Suppressor macrophage treated with lipopolysaccharide for 4 hours (primary cell): ENCODE measurements at places on chromosomes 3 and 15.

- DNase-seq, result no peak
Observed at GRCh38 chr15:78212008-78212407, 22.4 kb downstream of the ACSBG1 start.

- no peak for DNase-seq
Observed at GRCh38 chr3:26768068-26768651, 145.6 kb downstream of the LRRC3B start.

- no peak for DNase-seq
Observed at GRCh38 chr3:135997554-135998320, 32.2 kb downstream of the PPP2R3A start.

GRCh38 chr15:51390241-51390965, 48.9 kb downstream of the GLDN start:
- peak; percentile 48 for DNase-seq

GRCh38 chr15:97875513-97876280, 84.8 kb upstream of the ARRDC4 start:
- peak; percentile 34 for DNase-seq

GRCh38 chr3:126344380-126345041, 12.7 kb downstream of the KLF15 start:
- DNase-seq, result no peak

DNA sequence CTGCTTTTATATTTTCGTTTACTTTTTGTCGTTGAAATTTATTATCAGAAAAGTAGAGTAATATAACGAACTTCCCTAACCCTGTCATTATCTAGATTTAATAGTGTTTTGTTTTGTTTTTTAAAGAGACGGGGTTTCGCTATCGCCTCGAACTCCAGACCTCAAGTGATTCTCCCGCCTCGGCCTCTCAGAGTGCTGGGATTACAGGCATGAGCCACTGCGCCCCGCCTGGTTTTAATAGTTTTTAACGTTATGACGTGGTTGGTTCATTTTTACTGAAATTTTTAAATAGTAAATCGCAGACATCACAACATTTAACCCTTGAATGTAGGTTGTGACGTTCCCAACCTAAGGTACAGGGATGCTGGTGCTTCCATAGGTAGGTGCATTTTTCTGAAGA, 1.0 kb downstream of the NGRN start:
- peak; percentile 23 for DNase-seq

DNA sequence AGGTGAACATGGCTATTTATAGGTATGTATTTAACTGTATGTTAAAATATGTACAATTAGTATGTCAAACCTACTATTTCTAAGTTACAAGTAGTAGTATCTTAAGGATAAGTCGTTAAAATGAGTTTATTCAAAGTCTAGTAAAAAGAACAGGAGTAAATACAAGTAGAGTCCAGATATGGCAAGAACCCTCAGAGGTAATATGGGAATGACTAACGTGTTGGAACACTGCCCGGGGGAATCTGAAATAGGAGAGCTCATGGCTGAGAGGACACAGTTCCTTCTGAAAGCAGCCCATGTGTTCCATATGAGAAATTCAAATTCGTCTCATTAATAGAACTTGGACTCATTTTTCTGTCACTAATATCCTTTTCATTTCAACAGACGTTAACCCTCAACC, 158.8 kb downstream of the CLSTN2 start:
- DNase-seq, result no peak

- DNase-seq, result no peak
Observed at GRCh38 chr3:128496019-128496601, 3.1 kb upstream of the GATA2 start.

DNA sequence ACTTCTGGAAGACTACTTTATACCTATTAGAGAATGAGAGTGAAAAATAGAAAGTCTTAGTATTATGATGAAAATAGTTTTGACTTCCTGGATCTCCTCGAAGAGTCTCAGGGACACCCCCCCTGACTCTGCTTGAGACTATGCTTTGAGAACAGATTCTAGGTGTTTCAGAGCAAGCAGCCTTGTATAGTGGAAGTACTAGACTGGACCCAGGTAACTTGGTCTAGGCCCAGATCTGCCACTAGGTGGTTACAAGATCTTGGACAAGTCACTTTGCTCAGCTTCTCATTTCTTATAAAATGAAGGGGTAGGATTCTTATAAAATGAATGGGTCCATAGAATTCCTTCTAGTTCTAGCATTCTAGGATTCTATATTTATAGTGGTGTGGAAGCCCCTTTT, 9.1 kb downstream of the ABHD5 start:
- no peak for DNase-seq

- DNase-seq, result no peak
Observed at GRCh38 chr3:74469151-74469550, 145.3 kb downstream of the CNTN3 start.

- no peak for DNase-seq
Observed at GRCh38 chr15:40469776-40470390, 901 bp upstream of the CHST14 start.

DNA sequence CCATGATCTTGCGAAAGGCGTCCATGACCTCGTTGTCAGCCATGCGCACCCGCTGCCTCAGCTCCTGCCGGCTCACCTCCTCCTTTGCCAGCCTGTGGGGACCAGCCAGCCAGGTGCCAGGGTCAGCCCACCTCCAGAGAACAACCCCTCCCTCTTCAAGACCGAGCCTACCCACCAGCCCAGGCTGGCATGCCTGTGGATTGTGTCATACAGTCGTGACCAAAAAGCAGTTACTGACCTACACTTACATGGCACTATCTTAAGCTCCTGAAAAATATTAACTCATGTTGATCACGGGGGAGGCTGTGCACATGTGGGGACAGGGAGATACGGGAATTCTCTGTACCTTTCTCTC, 10.7 kb upstream of the CAMK1 start:
- no peak for DNase-seq

DNA sequence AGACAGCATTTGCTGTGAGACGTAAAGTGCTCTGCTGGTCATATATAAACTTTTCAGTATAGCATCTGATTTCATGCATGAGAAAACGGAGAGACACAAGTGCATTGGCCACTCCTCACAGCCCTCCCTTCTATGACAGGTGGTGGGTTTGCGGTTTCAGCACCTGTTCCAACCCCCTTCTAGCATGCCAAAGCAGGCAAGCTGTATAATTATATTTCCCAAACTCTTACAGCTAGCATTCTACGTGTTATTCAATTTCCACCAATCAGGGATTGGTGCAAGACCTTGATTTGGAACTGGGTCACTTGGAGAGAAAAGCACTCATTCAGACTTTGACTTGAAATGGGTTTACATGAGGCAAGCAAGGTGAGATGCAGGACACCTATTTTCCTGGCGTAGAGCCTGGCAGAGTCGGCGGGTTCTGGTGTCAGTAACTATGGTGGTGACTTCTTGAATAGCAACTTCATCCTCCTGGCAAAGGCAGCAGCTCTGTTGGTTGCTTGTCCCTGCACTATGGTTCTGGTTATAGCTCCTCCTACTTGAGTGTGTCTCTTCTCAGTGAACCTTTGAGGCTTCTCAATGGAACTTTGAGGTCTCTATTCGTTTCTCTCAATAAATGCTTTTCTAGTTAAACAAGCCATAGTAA, 356.5 kb downstream of the TBL1XR1 start:
- no peak for DNase-seq

DNA sequence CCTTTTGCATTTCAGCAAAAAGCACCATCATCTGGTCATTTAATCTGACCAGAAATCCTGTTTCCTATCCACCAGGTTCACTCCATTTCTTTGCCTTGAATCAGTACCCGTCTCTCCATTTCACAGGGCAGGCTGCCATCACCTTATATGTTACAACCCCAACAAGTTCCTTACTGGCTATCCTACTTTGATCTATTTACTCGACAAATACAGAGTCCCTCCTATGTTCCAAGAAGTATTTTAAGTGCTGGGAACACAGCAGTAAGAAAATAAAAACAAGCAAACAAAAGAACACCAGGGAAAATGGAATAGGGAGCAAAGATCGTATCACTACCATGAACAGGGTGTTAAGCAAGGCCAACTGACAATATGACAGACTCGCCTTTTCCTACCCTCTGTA, 295.2 kb upstream of the WNT5A start:
- no peak for DNase-seq

DNA sequence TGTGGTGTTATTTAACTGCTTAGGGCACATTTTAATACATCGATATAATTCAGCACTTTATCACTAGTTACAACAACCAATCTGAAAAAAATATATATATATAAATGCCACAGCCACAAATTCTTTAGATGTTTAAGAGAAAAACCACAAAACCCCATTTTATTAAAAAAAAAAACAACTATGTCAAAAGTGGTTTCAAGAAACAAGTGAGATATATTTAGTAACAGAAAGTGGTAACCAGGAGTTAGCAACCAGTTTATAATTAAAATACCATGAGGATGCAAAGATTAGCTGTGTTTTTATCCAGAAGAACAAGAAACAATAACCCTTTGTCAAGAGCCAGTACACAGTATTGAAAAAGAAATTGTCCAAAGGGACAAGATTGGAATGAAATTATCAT, 14.8 kb upstream of the DIPK2A start:
- DNase-seq, result no peak

- no peak for DNase-seq
Observed at GRCh38 chr3:132286035-132286434, 31.2 kb upstream of the ACP3 start.

DNA sequence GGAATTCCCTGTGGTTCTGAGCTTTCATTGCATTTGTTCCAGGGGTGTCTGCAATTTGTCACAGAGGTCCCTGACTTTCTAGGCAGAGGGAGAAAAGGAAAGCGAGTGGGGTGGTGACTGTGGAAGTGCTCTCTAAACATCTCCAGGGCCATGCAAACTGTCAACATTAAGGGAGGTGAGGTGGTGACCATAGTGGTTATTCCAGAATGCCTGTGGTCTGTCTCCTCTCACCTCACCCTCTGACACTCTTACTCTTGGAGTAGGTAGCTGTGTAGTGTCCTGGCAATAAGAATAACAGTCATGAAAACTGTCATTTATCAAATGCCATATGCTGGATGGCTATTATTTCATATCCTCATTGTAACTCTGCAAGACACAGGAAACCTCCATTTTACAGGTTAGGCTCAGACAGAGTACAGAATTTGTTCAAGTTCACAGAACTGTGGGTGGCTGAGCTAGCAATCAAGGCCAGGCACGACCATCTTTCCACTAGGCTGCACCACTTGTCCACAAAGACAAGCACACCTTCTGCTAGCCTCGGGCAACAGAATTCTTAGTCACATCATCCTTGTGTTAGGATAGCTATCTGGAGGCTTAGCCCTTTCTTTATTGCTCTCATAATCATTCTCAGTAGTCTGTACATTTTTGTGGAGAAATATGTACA, 179.4 kb downstream of the CD47 start:
- no peak for DNase-seq

- DNase-seq, result no peak
Observed at GRCh38 chr15:99212406-99212805, 37.0 kb downstream of the TTC23 start.

DNA sequence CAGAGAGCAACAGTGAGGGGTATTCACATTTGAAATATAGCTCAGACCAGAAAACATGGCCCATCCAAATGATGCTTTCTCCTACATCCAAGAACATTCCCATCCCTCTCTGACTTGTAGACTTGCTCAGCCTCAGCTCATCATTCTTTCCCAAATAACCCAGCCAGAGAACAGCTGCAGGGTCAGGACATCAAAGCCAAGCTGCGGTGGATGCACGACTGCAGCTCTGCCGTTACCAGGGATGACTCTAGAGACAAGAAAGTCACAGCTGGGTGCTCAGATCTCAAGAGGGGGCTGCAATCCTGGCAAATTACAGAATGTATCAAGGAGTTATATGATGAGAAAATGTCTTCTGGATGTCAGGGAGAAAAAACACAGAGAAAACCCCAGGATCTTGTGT, 944.3 kb downstream of the NTRK3 start:
- DNase-seq, result no peak

GRCh38 chr3:147925272-147925671, 516.1 kb downstream of the ZIC1 start:
- no peak for DNase-seq

- DNase-seq, result peak; percentile 8
Observed at GRCh38 chr3:126129398-126129891, 45.5 kb upstream of the SLC41A3 start.

GRCh38 chr3:146160964-146161662, at the start of gene PLOD2:
TSS of gene PLOD2 (minus strand) at chr3:146161184. CDS start at chr3:146160989, 195 bp downstream.
- peak; percentile 73 for DNase-seq

DNA sequence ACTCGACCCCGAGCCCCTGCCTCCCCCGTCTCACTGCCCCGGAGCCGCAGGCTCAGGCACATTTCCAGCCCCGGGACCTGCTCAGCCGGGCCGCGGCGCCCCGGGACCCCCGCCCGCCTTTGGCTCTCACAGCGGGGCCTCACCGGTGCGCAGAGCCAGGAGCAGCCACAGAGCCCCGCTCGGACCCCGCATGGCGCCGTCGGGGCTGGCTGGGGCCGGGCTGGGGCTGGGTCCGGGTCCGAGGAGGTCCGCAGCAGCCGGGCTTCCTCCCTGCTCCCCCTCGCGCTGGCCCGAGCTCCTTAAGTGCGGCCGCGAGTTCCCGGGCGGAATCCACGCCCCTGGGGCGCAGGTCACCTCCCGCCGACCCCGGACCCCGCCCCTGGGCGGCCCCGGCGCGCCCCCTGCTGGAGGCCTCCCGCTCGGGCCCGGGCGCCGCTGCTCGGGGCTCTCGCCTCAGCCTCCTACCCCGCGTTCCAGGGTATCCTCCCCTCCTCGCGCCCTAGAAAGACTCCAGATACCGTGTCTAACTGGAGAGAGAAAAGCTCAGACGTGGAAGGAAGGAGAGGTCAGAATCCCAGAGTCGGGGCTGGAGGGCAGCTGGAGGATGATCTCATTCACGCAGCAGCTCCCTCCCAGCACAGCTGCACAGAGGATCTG, at the start of gene MELTF:
TSS of gene MELTF (minus strand) at position 307 of the 657 bp plus-strand sequence. CDS start at position 192, 115 bp downstream.
- DNase-seq, result peak; percentile 81

GRCh38 chr3:179037351-179037750, 34.3 kb downstream of the ZMAT3 start:
- DNase-seq, result no peak

DNA sequence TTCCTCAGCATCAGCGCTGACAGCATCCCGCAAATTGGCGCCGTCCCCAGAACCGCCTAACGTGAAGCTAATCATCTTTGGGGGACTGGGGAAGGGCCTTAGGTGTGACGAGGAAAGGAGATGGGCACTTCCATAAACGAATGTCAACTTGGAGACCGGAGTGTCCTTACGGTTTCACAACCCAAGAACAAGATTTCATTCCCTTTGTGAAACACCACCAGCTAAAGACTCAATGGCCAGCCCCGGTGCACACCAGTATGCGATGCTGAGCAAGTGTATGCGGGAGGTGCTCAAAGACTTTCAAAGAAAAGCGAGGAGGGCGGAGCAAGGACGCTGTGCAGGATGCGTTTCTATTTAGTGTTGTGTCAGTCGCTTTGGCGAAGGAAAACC, 759 bp upstream of the TTBK2 start:
- DNase-seq, result peak; percentile 19

GRCh38 chr15:25797035-25797434, 66.1 kb downstream of the ATP10A start:
- DNase-seq, result no peak

DNA sequence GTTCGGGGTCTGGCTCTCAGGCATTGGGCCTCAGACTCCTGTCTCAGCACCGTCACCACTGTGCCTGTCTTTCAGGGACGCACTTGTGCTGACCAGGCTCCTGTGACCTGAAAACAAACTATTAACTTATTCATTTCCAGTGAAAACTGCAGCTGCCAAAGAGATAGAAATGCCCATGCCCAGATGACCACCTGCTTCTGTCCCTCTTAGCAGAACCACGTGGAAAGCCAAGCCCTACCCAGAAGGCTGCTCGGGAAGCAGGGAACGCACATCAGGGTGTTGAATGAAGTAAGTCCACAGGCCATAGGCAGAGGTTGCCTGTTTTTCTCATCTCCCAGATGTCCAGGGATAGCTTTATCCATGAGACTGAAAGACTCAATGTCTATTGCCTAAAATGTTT, 219.3 kb downstream of the EBLN2 start:
- no peak for DNase-seq

GRCh38 chr3:9957214-9957613, 5.0 kb upstream of the PRRT3 start:
- DNase-seq, result no peak
